COLO829 (cell line): ENCODE measurements at places on chromosomes 12 and 14.

- DNase-seq: no peak
These were observed 49.0 kb downstream of the KIF21A start for GRCh38 chr12:39393890-39394289.

GRCh38 chr14:80213602-80214001 lies 2.3 kb upstream of the DIO2 start:
- DNase-seq: peak; percentile 66

- DNase-seq: no peak
These were observed 353.9 kb upstream of the TBX3 start for GRCh38 chr12:115037830-115038229.

GRCh38 chr14:103374121-103374520 lies 11.1 kb upstream of the MARK3 start:
- no peak for DNase-seq

- DNase-seq: no peak
These were observed 291.9 kb downstream of the SOX5 start for GRCh38 chr12:23657598-23657997.

DNA sequence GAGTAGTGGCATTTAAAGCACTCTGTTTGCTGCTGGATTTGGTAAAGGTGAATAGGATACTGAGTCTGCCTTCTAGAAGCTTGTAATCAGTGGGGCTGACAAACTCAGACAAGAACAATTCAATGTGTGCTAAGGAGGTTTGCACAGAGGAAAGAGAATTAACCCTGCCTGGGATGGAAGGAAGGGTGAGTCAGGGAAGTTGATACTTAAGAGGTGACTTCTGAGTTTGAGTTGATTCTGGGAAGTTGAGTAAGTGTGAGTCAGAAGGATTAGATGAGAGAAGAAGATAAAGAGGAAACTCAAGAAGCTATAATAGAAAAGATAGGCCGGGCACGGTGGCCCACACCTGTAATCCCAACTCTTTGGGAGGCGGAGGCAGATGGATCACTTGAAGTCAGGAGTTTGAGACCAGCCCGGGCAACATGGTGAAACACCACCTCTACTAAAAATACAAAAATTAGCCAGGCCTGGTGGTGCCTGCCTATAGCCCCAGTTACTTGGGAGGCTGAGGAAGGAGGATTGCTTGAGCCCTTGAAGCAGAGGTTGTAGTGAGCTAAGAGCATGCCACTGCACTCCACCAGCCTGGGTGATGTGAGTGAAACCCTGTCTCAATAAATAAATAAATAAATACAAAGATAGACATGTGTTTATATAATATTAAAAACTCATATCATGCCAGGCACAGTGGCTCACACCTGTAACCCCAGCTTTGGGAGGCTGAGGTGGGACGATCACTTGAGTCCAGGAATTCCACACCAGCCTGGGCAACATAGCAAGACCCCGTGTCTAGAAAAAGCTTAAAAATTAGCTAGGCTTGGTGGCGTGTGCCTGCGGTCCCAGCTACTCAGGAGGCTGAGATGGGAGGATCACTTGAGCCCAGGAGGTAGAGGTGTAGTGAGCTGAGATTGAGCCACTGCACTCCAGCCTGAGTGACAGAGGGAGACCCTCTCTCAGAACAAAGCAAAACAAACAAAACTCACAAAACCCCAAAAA lies 126.8 kb upstream of the CPM start:
- no peak for DNase-seq

DNA sequence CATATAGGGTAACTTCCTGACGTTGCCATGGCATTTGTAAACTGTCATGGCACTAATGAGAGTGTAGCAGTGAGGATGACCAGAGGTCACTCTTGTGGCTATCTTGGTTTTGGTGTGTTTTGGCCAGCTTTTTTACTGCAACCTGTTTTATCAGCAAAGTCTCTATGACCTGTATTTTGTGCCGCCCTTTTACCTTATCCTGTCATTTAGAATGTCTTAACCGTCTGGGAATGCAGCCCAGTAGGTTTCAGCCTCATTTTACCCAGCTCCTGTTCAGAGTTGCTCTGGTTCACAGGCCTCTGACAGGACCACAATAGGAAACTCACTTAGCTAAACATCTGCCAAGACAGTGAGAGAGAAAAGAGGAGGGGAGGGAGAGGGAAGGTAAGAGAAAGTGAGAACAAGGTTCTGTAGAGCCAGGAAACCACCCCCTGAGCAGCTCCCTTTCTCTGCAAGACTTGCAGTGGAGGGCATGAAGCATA lies 64.8 kb upstream of the PLEKHG3 start:
- DNase-seq: no peak

- DNase-seq: no peak
These were observed 48.8 kb downstream of the MARK3 start for GRCh38 chr14:103433916-103434563.

DNA sequence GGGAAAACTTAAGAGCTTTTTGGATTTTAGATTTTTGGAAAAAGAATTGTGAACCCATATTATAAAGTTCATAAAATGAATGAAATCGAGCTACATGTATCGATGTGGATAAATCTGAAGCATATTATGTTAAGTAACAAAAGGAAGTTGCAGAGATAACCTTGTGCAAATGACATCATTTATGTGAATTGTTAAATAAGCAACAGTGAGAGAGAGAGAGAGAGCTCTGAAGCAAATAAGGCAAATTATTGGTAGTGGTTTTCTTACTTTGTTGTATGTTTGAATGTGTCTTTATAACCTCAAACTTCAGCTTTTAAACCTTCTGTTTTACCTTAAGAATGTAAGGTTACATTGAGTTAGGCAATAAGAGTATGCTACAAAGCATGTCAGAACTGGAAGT lies 78.8 kb downstream of the ERC1 start:
- no peak for DNase-seq

GRCh38 chr14:73325630-73326299 lies 88.5 kb downstream of the PAPLN start:
- DNase-seq: no peak

DNA sequence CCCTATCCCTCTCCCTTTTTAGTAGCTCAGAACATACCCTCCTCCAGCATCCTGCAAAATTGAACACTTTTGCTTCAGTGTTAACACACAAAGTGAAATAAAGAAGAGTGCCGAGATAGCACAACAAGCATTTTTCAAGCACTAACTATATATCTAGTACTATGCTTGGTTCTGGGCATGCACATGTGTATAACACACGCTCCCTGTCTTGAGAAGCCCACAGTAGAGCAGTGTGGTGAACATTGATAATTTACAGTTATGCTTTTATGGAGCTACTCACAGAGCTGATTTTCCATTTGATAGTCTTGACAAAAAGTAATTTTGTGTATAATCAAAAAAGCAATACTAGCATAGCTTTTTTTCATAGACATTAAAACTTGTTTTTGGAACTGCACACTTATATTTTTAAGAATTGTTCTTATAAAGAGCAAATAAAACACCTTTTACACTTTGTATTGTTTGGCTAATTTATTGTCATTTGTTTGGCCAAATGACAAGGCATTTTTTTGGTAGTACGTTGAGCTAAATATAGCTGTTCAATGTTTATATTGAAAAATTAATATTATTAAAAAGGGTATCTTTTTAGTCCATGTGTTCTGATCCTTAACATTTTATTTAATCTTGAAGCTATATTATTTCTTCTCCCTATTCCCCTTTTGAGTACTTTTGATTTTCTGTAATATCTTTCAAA lies 39.7 kb downstream of the LEMD3 start:
- no peak for DNase-seq

DNA sequence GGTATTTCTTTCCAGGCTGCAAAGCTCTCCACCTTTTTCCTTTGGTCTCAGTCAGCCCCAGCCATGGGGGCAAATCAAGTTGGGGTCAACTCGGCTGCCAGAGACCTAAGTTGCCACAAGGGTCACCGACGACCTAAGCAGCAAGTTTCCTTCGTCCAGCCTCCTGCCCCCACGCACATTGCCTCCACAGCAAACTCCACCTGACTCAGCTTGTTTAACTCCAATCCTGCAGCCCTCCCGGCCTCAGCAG lies 767 bp upstream of the KCNMB4 start:
- DNase-seq: no peak

DNA sequence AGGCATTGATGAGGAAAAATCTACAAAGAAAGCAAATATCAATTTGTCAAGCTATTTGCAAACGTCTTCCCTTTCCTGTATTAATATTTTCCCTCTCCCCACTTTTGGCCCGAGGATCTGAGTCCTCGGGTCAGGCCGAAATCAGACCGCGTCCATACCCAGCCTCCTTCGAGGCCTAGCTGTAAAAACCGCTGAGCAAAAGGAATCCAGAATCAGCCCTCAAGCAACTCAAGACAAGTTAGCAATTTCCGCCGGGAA lies 353 bp upstream of the MAPK1IP1L start:
- DNase-seq: no peak

DNA sequence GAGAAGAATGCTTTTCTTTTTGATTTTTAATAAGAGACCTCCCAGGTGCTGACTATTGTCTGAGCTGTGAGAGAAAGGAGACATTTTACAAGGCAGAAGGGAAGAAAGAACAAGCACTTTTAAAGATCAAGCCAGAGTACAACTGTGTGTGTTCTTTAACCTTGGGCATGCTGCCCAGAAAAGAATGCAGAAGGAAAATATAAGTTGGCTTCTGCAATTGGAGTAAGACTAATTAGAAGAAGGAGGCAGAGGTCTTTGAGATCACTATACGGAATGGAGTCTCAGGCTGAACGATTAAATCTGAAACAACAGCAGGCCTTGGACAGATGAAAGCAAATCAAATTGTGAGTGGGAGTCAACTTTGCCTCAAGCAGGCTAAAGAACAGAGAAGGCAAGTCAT lies 230.5 kb downstream of the ATP23 start:
- DNase-seq: peak; percentile 38
